HCT116 (cell line): ENCODE measurements at places on chromosomes 7 and 10. TPM values are rescaled to one million over a fixed set of nuclear protein-coding genes. Genes with fewer than 3 reads are reported as not detected.

DNA sequence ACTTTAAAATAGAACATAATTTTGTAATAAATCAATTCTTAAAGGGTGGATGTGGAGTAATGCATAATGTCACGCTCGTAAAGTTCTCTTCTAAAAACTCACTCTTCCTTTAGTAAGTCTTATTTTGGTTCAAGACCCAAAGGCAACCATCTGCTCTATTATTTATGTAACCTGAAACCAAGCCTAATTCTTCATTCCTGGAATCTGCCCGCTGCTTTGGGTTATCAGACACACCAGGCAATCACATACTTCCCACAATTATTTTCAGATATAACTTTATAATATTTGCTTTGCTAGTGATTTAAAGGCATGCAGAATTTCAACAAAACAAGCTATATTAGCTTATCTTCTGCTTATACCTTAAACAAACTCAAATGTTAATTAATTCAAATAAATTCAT is 39.0 kb downstream of the RAB11FIP2 start:
- DNase-seq, result no peak

DNA sequence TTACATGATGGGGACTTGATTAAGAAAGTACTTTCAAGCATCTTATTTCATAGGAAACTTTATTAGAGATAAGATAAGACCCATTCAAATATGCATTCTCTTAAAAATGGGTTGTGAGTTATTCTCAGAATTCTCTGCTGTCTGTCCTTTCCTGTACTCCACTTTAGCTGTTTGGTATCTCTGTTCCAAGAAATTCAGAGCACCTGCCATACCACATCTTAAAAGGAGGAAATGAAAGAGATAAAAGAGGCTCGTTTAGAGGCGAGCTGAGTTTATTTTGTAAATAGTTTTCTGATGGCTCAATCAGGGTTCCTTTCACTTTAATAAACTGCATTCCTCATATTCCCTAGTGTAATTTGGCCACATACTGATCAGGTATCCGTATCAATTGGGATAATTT is 87.2 kb downstream of the MDFIC start:
- DNase-seq, result no peak

- DNase-seq, result no peak
Measured at GRCh38 chr10:12681252-12681651, 320.3 kb downstream of the CCDC3 start.

GRCh38 chr7:30284298-30285066 is at the start of gene ZNRF2:
ZNRF2 (plus strand) TSS chr7:30284597; CDS start chr7:30285358, 761 bp downstream.
- peak; percentile 97 for DNase-seq

DNA sequence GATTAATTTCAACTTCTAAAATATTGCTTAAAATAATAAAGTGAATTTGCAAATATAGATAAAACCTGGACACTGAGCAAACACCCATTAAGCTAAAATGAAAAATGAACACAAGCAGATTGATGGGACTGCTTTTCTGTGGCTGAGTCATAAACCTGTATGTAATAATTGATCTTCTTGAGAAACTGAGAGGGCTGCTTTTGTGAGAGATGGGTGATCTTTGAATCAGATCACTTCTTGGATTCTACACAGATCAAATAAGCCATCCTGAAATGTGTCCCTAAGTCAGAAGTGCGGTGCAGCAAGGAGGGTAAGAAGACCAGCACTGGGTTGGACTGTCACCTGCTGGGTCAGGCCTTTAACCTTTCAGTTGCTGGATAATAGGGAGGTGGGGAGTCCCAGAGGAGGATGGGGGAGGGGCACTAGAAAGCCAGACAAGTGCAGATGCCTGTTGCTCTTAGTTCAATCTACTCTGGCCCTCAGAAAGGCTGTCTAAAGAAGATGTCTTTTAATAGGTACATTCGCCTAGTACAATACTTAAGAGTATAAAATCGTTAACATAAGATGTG is 178.2 kb upstream of the NAMPT start:
- DNase-seq, result no peak

DNA sequence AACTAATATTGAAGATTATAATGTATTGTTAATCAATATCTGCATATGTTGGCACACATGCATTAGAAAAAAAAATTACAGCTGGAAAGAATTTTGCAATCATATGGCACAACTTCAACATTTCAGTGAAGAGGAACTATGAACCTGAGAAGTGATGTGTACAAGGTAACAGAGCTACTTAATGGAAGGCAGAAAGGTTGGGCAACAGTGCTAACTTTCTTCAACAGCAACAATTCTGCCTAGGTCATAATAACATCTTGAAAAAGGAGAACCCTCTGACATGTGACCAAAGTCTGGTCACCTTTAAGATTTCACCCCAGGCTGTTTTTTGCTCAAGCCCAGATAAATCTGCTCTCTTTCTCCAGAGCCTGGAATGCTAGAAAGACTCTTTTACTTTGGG is 47.9 kb upstream of the SKAP2 start:
- DNase-seq, result no peak

OR2A42 gene
- not detected for total RNA-seq

DNA sequence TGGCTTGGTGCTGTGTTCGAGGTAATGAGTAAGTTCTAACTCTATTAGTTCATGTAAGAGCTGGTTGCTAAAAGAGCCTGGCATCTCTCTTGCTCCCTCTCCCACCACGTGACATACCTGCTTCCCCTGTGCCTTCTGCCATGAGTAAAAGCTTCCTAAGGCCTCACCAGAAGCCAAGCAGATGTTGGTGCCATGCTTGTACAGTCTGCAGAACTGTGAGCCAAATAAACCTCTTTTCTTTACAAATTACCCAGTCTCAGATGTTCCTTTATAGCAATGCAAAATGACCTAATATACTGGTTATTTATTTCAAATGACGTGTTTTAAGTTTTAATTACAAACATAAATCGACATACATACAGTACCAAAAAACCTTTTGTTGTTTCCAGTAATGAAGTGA is 101.7 kb upstream of the DNAJC1 start:
- no peak for DNase-seq

- DNase-seq, result no peak
Measured at GRCh38 chr10:131160219-131160875, 151.2 kb downstream of the TCERG1L start.

- DNase-seq, result no peak
Measured at GRCh38 chr7:30923774-30924413, 12.2 kb downstream of the AQP1 start.

DNA sequence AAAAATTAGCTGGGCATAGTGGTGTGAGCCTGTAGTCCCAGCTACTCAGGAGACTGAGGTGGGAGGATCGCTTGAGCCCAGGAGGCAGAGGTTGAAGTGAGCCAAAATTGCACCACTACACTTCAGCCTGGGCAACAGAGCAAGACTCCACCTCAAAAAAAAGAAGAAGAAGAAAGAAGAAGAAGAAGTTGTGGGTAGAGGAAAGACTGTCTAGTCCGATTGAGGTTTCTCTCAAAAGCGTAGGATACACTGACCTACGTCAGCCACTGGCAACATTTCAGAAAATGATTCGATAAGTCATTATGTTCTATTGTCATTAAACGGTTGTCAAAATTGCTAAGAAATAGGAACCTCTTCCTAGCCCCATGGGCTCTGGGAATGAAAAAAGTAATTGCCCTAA is 22.3 kb upstream of the RHBDD2 start:
- DNase-seq, result no peak
